ENCODE measurements at places on chromosomes 12 and 14.

GRCh38 chr14:77409131-77409533, 14.2 kb downstream of the NOXRED1 start:
- no peak for DNase-seq

GRCh38 chr12:1319212-1319611, 275.2 kb downstream of the FBXL14 start:
- no peak for DNase-seq

- no peak for DNase-seq
Observed at GRCh38 chr12:120529641-120530417, 871 bp upstream of the COQ5 start.

- peak; percentile 49 for DNase-seq
Observed at GRCh38 chr12:98002887-98003493, 512.4 kb upstream of the TMPO start.

DNA sequence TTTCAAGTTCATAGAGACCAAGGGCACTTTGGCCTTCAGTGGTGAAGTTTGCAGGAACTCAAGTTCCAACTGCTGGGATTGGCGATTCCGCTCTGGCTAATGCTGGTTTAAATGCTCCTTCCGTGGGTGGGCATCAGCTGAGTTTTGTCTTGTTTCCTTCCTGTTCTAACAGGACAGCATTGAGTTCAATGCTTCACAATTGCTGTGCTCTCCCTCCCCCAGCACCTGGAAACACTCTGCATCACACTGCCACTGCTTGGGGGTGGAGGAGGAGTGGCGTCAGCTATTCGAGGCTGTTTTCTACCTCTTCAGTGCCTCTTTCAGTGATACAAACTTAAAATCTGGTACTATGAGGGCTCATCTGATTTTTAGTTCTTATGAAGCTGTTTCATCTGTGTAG, 634.9 kb downstream of the FSCB start:
- DNase-seq = no peak

- no peak for DNase-seq
Observed at GRCh38 chr14:45181329-45181728, 45.6 kb downstream of the FANCM start.

GRCh38 chr14:91284146-91284790, 39.8 kb upstream of the GPR68 start:
- DNase-seq = no peak
